ENCODE measurements at places on chromosomes 7 and 10.
A peak's percentile ranks its signal among the peaks of the same experiment; 100 is the strongest.

GRCh38 chr7:1424041-1424440 lies 35.2 kb downstream of the MICALL2 start:
- no peaks in the 10 kb centered on the region for H3K27me3 ChIP-seq
- no peak for DNase-seq
- no peak overlapping the region for H3K4me3 ChIP-seq
- no peaks in the 10 kb centered on the region for H3K4me1 ChIP-seq
- no peak overlapping the region for H3K27ac ChIP-seq

- DNase-seq = no peak
- no peaks in the 10 kb centered on the region for H3K36me3 ChIP-seq
- H3K27me3 ChIP-seq = no peaks in the 10 kb centered on the region
- no peak overlapping the region for H3K4me3 ChIP-seq
- no peaks in the 10 kb centered on the region for H3K4me1 ChIP-seq
Observed at GRCh38 chr7:84245835-84246234, 51.2 kb upstream of the SEMA3A start.

GRCh38 chr10:14325325-14325955 lies 5.3 kb downstream of the FRMD4A start:
- no peaks in the 10 kb centered on the region for H3K36me3 ChIP-seq
- H3K27ac ChIP-seq = no peak overlapping the region
- DNase-seq = no peak
- H3K4me3 ChIP-seq = no peak overlapping the region
- H3K4me1 ChIP-seq = no peaks in the 10 kb centered on the region

DNA sequence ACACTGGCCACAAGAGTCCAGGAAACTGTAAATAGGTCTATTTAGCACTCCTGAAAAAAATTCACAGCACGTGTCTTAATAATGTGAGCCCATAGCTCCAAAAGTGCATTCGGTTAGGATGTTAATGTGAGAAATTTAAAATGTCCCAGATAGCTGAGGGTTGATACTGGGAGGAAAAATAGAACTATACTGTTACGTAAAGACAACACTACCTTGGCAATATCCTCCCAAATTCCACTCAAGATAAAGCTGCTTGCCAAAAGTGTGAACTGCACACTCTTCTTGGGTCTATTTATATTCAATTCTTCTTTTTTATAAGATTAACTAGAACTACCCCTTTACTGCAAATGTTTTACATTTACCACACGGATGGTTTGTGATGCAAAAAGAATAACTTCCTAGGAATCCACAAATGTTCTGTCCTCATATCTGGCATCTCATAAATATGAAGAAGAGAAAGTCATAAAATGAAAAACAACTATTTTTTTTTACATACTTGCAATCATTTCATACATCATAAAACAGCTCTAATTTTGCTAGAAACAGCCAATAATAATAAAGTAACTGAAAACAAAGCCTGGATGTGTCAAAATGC lies 10.4 kb downstream of the RAB11FIP2 start:
- no peak overlapping the region for H3K27ac ChIP-seq
- no peak for DNase-seq
- no peaks in the 10 kb centered on the region for H3K36me3 ChIP-seq
- H3K27me3 ChIP-seq = no peaks in the 10 kb centered on the region
- no peak overlapping the region for H3K4me3 ChIP-seq

DNA sequence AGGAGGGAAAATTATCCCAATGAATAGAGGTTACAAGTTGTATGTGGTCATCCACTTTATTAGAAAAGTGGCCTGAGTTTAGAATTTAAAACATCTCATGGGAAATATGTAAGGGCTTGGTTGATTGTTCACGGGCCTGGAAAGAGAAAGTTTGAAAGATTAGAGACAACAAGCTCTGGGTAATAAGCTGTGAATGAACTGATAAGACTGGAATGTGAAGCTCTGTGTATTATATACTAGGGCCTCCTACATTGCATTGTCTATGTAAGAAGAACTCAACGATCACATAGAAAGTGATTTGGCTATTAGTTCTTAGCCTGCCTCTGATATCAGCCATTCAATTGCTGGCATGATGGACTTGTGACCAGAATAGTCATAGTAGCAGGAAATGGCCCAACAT lies 199.2 kb upstream of the MAGI2 start:
- no peaks in the 10 kb centered on the region for H3K4me1 ChIP-seq
- no peaks in the 10 kb centered on the region for H3K36me3 ChIP-seq
- no peak overlapping the region for H3K4me3 ChIP-seq
- H3K27me3 ChIP-seq = no peaks in the 10 kb centered on the region

DNA sequence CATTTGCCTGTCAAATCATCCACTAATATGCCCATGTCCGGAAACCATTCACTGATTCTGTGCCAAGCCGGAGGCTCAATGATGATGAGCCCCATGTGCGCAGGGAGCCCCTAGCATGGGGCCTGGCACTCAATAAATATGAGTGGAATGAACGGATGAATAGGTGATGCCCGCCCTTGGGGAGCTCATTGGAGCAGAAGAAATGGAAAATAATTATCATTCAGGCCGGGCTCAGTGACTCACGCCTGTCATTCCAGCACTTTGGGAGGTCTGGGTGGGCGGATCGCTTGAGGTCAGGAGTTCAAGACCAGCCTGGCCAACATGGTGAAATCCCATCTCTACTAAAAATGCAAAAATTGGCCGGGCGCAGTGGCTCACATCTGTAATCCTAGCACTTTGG lies 11.0 kb downstream of the RHBDD2 start:
- no peak overlapping the region for H3K27ac ChIP-seq
- DNase-seq = no peak
- no peaks in the 10 kb centered on the region for H3K4me1 ChIP-seq
- no peaks in the 10 kb centered on the region for H3K27me3 ChIP-seq
- no peak overlapping the region for H3K4me3 ChIP-seq

- no peak overlapping the region for H3K4me3 ChIP-seq
- H3K27ac ChIP-seq = no peak overlapping the region
- no peaks in the 10 kb centered on the region for H3K27me3 ChIP-seq
- H3K4me1 ChIP-seq = no peaks in the 10 kb centered on the region
- no peaks in the 10 kb centered on the region for H3K36me3 ChIP-seq
Observed at GRCh38 chr7:132270517-132270916, 305.8 kb downstream of the PLXNA4 start.

DNA sequence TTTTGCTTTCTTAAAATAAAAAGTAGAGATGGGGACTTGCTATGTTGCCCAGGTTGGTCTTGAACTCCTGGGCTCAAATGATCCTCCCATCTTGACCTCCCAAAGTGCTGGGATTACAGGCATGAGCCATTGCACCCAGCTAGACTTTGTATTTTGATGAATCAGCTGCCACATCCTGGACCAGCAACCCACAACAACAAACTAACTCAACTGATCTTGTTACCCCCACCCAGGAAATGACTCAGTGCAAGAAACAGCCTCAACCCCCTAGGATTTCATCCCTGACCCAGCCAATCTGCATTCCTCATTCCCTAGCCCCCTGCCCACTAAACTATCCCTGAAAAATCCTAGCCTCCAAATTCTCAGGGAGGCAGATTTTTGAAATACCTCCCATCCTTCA lies 123.8 kb downstream of the IPMK start:
- no peak overlapping the region for H3K27ac ChIP-seq
- DNase-seq = no peak
- no peaks in the 10 kb centered on the region for H3K4me1 ChIP-seq
- no peaks in the 10 kb centered on the region for H3K36me3 ChIP-seq
- H3K4me3 ChIP-seq = no peak overlapping the region

DNA sequence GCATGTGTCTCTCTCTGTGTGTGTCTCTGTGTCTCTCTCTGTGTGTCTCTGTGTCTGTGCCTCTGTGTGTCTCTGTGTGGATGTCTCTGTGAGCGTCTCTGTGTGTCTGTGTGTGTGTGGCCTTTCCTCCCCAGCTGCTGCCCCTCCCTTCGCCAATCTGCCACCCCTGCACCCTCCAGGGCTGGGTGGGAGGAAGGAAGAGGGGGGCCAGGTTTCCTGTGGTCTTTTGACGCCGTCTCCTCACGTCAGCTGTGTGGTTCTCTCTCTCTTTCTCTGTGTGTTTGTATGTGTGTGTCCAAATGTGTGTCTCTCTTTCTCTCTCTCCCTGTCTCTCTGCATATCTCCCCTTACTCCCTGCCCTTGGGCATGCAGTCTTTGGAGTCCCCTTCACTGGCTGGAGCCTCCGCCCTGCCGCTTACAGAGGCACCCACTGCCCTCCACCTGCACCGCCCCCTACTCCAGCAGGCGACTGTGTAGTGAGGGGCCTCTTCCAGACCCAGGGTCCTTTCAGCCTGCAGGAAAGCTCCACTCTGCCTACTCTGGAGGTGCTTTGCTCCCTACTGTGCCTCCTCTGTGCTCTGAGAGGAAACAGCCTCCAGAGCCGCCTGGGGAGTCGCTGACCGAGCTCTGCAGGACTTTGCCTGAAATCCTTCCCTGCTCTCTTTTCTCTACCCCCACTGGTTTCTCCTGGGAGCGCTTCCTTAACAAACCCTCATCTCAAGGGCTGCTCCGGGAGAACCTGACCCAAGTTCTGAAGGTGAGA lies 44.2 kb upstream of the C10orf71 start:
- DNase-seq = no peak
- no peak overlapping the region for H3K27ac ChIP-seq
- no peaks in the 10 kb centered on the region for H3K27me3 ChIP-seq
- no peaks in the 10 kb centered on the region for H3K36me3 ChIP-seq

- no peak for DNase-seq
- H3K27ac ChIP-seq = no peak overlapping the region
- H3K36me3 ChIP-seq = no peaks in the 10 kb centered on the region
- no peak overlapping the region for H3K4me3 ChIP-seq
Observed at GRCh38 chr10:67802767-67803538, 35.0 kb downstream of the DNAJC12 start.

DNA sequence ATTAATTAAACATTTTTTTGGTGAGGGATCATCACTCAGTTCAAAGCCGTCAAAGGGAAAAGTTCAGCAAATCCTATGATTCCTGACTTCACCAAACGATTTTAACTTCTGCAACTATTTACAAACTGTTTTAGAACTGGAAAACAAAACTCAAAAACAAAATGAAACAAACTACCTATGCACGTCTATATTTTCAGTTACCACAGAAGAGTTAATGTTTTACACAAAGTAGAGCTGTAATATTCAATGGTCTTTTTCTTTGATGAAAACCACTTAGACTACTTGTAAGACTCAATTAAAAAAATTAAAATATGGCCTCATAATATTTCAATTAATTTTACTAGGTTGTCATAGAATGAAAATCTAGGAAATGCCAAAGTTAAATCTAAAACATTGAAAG lies 131.5 kb downstream of the ATE1 start:
- H3K4me1 ChIP-seq = no peaks in the 10 kb centered on the region
- H3K4me3 ChIP-seq = no peak overlapping the region
- no peak for DNase-seq
- H3K27me3 ChIP-seq = no peaks in the 10 kb centered on the region

DNA sequence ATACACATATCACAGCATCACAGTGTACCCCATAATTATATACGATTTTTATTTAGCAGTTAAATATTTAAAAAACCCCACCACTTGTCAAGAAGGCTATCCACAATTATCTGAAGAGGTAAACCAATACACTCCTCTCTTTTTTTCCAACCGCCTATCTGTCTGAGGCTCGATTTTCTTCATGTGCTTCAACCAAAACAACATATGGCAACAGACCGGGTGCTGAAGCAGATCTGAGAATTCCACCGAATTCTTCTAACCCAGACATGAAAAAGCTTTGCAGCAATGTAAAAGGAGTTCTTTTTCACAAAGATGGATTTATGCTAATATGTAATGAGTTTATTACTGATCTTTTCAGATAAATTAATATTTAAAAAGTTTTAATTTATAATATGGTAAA lies 132.4 kb upstream of the RHEB start:
- no peak overlapping the region for H3K4me3 ChIP-seq
- no peak overlapping the region for H3K27ac ChIP-seq
- DNase-seq = no peak
- no peaks in the 10 kb centered on the region for H3K4me1 ChIP-seq
- H3K27me3 ChIP-seq = no peaks in the 10 kb centered on the region
- H3K36me3 ChIP-seq = no peaks in the 10 kb centered on the region

DNA sequence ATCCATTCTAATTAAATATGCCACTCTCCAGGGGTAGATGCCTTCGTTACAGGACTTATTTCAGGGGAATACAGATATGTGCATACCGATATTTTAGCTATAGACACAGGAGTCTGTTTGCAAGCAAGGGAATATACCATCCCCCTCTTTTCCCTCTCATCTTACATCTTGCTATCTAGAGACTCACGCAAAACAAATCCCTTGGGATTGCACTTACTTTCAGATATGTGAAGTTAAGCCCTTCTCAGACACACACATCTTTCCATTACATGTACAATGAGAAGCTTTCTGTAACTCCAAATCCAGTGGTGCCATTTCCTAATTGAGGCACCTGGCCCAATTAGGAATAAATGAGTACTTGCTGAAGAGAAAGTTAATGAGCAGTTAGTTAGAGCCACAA lies 250.4 kb upstream of the FZD8 start:
- H3K4me3 ChIP-seq = no peak overlapping the region
- DNase-seq = no peak
- H3K27ac ChIP-seq = no peak overlapping the region
- H3K36me3 ChIP-seq = no peaks in the 10 kb centered on the region
- no peaks in the 10 kb centered on the region for H3K27me3 ChIP-seq

DNA sequence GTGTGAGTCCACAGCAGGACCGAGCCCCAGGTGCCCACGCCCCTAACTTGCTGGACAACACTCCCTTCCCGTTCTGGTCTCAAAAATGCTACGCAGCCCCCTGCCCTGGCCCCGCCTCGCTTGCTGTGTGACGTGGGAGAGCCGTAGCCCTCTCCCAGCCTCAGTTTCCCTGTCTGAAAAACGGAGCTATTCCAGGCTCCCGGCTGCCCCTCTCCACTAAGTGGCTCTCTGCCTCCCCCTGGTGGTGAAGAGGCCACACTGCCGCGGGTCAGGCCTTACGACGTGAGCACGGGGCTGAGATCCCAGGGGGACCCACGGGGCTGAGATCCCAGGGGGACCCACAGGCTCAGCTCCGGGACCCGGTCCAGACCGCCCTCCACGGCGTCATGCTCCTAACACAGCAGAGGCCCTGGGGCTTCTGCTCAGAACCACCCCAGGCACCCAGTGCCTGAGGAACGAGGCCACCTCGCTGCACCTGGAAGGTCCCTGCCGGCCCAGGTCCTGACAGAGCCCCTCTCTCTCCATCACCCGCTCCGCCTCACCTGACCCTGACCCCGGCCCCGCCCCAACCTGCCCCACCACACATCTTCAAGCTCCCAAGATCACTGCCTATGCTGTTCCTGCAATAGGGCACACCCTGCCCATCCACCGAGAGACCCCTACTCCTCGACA lies 26.7 kb downstream of the MICALL2 start:
- H3K27ac ChIP-seq = no peak overlapping the region
- peaks cover 7% of the 10 kb centered on the region for H3K4me1 ChIP-seq
- H3K36me3 ChIP-seq = no peaks in the 10 kb centered on the region
- no peaks in the 10 kb centered on the region for H3K27me3 ChIP-seq
- H3K4me3 ChIP-seq = no peak overlapping the region
- DNase-seq = peak; percentile 51

DNA sequence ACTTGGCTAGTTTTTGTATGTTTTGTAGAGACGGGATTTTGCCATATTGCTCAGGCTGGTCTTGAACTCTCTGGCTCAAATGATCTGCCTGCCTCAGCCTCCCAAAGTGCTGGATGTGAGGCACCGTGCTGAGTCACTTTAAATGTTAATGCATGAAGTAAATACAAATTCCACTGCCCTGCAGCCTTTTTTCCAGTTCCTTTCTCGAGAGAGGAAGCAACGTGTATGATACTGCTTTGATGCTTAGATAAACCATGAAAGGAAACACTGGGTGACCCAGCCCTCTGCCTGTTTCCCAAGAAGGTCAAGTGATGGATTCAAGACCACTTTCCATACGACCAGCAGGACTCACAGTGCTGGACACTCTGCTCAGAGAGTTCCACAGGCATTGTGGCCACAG lies 11.3 kb upstream of the MRPS24 start:
- peaks cover 61% of the 10 kb centered on the region for H3K36me3 ChIP-seq
- no peak overlapping the region for H3K27ac ChIP-seq
- no peaks in the 10 kb centered on the region for H3K27me3 ChIP-seq
- DNase-seq = no peak
